Activated T-helper 1 cell treated with anti-CD3 and anti-CD28 coated beads, Interleukin-12 subunit alpha, Interleukin-12 subunit beta, Interleukin-2, Interleukin-4 antibody, amounts not matched to agents 30 ng/mL and 10 ng/mL and 1 ng/mL, durations not matched to agents 14 hours and 24 hours and 36 hours (primary cell): ENCODE measurements at places on chromosomes 5 and 9. TPM values are rescaled to one million over a fixed set of nuclear protein-coding genes. Genes with fewer than 3 reads are reported as not detected.

KCNV2 gene
- not detected in 2 replicates for total RNA-seq

FOXD4L3 gene
- total RNA-seq: 0.17 TPM in 1 of 2 replicates, not detected in the other

N4BP3 gene
- total RNA-seq: 1.8 TPM in 2 replicates

WNT8A gene
- not detected in 2 replicates for total RNA-seq

LPAR1 gene
- total RNA-seq: not detected in 2 replicates

CCDC183 gene
- 0.52 TPM in 1 of 2 replicates, not detected in the other for total RNA-seq

FOXD4 gene
- 0.13 and 0.22 TPM in 2 replicates for total RNA-seq

RPL12 gene
- 1,157 and 1,162 TPM in 2 replicates for total RNA-seq

PALM2AKAP2 gene
- total RNA-seq: 2.2 and 5.5 TPM in 2 replicates

ASB6 gene
- 24.0 TPM in 2 replicates for total RNA-seq

NOTCH1 gene
- 115 and 121 TPM in 2 replicates for total RNA-seq

EPB41L4B gene
- total RNA-seq: 2.0 and 2.2 TPM in 2 replicates

LECT2 gene
- total RNA-seq: not detected in 2 replicates

IGIP gene
- 2.5 and 3.5 TPM in 2 replicates for total RNA-seq

SPINK13 gene
- not detected in 2 replicates for total RNA-seq

ZCCHC7 gene
- total RNA-seq: 22.1 and 26.0 TPM in 2 replicates

SLC12A7 gene
- total RNA-seq: 24.4 and 26.6 TPM in 2 replicates

PIP5K1B gene
- 77.4 and 78.5 TPM in 2 replicates for total RNA-seq

ENTPD2 gene
- total RNA-seq: not detected in 2 replicates

SV2C gene
- total RNA-seq: 0.05 TPM in 1 of 2 replicates, not detected in the other
